ENCODE measurements at places on chromosomes 12 and 14. TPM values are rescaled to one million over a fixed set of nuclear protein-coding genes. Genes with fewer than 3 reads are reported as not detected.

The ABCD2 gene
- total RNA-seq = 0.71 TPM

The KRT79 gene
- 1.0 TPM for total RNA-seq

The CRIP2 gene
- total RNA-seq = 15.9 TPM

The ADCY4 gene
- total RNA-seq = 1.9 TPM

The KRT2 gene
- total RNA-seq = 3.6 TPM

The AJUBA gene
- total RNA-seq = 14.4 TPM

The PAH gene
- 0.61 TPM for total RNA-seq

The TAS2R30 gene
- 1.7 TPM for total RNA-seq

GRCh38 chr12:122048151-122048550 lies 26.5 kb downstream of the BCL7A start:
- no peak overlapping the region for H3K27ac ChIP-seq
- no peaks in the 10 kb centered on the region for H3K27me3 ChIP-seq
- no peaks in the 10 kb centered on the region for H3K4me1 ChIP-seq
- H3K4me3 ChIP-seq = no peak overlapping the region
- H3K36me3 ChIP-seq = peaks cover 75% of the 10 kb centered on the region

DNA sequence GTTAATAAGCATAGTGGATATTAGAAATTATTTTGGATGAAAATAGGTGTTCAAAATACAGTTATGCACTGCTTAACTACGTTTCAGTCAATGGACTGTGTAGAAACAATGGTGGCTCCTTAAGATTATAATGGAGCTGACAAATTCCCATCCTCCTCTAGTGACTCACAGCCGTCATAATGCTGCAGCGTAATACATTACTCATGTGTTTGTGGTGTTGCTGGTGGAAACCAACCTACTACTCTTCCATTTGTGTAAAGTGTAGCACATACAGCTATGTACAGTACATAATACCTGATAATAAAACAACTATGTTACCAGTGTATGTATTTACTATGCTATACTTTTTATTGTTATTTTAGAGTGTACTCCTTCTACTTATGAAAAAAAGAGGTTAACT lies 111.2 kb upstream of the TMCC3 start:
- H3K4me1 ChIP-seq = no peaks in the 10 kb centered on the region
- DNase-seq = no peak
- H3K4me3 ChIP-seq = no peak overlapping the region
- H3K27me3 ChIP-seq = no peaks in the 10 kb centered on the region
- no peaks in the 10 kb centered on the region for H3K36me3 ChIP-seq

GRCh38 chr12:87332987-87333726 lies 696.0 kb downstream of the C12orf50 start:
- no peaks in the 10 kb centered on the region for H3K4me1 ChIP-seq
- no peak overlapping the region for H3K4me3 ChIP-seq
- no peak for DNase-seq
- H3K27ac ChIP-seq = no peak overlapping the region
- H3K27me3 ChIP-seq = no peaks in the 10 kb centered on the region

- no peaks in the 10 kb centered on the region for H3K4me1 ChIP-seq
- no peak overlapping the region for H3K4me3 ChIP-seq
- H3K36me3 ChIP-seq = no peaks in the 10 kb centered on the region
- H3K27me3 ChIP-seq = no peaks in the 10 kb centered on the region
- DNase-seq = no peak
Measured at GRCh38 chr14:34361504-34362011, 100.5 kb downstream of the SPTSSA start.

DNA sequence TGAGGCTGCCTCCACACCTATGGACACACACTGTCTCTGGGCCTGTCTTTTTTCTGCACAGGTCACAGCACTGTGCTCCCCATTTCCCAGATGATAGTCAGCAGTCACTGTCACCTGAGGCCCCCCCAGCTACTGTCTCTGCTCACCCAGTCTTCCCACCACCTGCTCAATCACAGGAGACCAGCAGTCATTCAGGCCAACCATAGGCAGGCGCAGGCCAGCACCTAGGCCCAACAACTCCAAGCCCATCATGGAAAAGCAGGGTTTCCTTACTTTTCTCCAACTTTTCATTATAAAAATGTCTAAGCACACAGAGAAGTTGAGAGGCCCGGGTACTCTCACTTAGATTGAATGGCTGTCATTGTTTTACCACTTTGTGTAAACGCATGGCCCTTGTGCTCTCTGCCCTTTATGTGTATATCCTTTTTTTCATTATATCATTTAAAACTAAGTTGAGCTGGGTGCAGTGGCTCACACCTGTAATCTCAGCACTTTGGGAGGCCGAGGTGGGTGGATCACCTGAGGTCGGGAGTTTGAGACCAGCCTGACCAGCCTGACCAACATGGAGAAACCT lies 7.1 kb downstream of the PXN start:
- no peaks in the 10 kb centered on the region for H3K36me3 ChIP-seq
- H3K27me3 ChIP-seq = no peaks in the 10 kb centered on the region
- no peaks in the 10 kb centered on the region for H3K4me1 ChIP-seq
- no peak overlapping the region for H3K4me3 ChIP-seq
- peak overlapping the region; percentile 11 for H3K27ac ChIP-seq
- DNase-seq = no peak

DNA sequence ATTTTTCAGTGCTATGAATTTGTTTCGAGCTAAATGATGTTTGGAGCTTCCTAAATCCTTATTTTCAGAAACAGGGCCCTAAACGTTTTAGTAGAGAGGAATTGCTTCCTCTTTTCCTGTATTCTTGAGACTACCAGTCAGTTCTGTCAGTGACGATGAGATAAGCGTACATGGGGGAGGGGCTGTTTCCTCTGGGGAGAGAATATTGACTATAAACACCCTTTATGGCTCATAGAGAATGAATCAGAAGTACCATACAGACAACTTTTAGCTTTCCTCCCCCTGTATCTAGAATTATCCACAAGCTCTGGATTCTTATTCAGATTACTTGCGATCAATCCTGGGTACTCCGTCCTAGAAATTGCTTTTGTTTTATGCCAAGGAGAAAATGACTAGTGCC lies 5.1 kb downstream of the TBK1 start:
- no peaks in the 10 kb centered on the region for H3K27me3 ChIP-seq
- no peak overlapping the region for H3K4me3 ChIP-seq

- peaks cover 27% of the 10 kb centered on the region for H3K4me1 ChIP-seq
- H3K36me3 ChIP-seq = no peaks in the 10 kb centered on the region
- no peak overlapping the region for H3K4me3 ChIP-seq
- no peaks in the 10 kb centered on the region for H3K27me3 ChIP-seq
Measured at GRCh38 chr12:6345319-6346091, 3.6 kb upstream of the TNFRSF1A start.

DNA sequence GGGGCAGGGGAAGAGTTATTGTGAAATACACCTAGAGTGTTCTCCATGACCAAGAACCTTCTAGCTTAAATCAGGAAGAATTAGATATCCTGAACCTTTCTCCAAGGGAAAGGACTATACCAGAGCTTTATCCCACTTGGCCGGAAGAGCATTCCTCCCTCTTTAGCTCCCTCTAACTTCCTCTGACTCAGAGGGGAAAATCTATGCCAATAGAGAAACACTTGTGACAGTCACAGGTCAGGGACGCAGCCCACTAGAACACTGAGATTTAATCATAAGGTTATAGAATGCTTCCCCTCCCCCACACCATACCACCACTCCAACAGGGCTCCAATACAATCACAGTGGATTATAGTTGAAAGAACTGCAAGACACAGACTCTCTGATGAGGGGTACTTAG lies 55.4 kb upstream of the RFX4 start:
- no peak overlapping the region for H3K4me3 ChIP-seq
- H3K4me1 ChIP-seq = no peaks in the 10 kb centered on the region
- no peak overlapping the region for H3K27ac ChIP-seq
- no peaks in the 10 kb centered on the region for H3K36me3 ChIP-seq
- H3K27me3 ChIP-seq = no peaks in the 10 kb centered on the region

GRCh38 chr14:56795284-56795622 lies 15.0 kb downstream of the OTX2 start:
- no peak overlapping the region for H3K27ac ChIP-seq
- DNase-seq = no peak
- no peak overlapping the region for H3K4me3 ChIP-seq
- peaks cover 76% of the 10 kb centered on the region for H3K27me3 ChIP-seq
- peaks cover 3% of the 10 kb centered on the region for H3K4me1 ChIP-seq
- no peaks in the 10 kb centered on the region for H3K36me3 ChIP-seq

DNA sequence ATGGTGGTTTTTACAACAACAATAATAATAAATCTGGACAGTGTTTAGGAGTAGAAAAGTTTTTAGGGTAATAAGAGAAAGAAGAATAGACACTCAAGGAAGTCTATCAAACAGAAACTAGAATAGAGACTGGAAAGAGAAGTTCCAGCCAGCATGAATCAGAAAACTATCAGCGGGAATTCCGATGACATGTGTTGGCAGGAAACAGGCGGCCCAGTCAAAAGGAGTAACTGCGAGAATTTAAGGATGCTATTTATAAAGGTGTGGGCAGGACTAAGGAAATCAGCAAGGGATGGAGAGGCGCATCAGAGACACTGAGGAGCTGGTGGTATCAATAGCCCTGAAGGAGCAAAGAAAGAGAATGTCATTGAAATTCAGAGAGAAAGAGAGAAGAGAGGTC lies 89.9 kb downstream of the TBX5 start:
- no peak overlapping the region for H3K27ac ChIP-seq
- no peaks in the 10 kb centered on the region for H3K36me3 ChIP-seq
- no peaks in the 10 kb centered on the region for H3K27me3 ChIP-seq
- no peaks in the 10 kb centered on the region for H3K4me1 ChIP-seq
- DNase-seq = no peak

GRCh38 chr14:103121121-103121845 lies 2.0 kb upstream of the TNFAIP2 start:
- DNase-seq = no peak
- H3K36me3 ChIP-seq = no peaks in the 10 kb centered on the region
- peaks cover 27% of the 10 kb centered on the region for H3K4me1 ChIP-seq
- no peak overlapping the region for H3K4me3 ChIP-seq
- H3K27me3 ChIP-seq = peaks cover 11% of the 10 kb centered on the region

DNA sequence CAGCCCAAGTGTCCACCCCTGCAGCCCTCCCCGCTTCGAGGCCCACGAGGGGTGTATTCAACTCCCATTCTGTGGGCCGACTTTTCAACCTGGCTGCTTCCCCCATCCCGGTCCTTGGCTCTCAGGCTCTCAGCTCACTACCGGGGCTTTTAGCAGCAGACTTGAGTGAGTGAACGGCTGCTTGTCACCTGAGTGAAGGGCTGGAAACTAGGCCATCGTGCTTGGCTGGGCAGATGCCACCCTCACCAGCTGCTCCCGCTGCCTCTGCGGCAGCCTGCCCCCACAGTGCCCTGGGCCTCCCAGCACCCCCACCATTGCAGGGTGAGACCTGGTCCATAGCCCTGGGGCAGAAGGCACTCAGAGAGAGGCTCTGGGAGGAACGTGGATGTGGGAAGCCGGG lies 59.9 kb downstream of the SLC6A12 start:
- H3K4me1 ChIP-seq = no peaks in the 10 kb centered on the region
- no peaks in the 10 kb centered on the region for H3K27me3 ChIP-seq
- DNase-seq = no peak
- no peak overlapping the region for H3K27ac ChIP-seq
- no peaks in the 10 kb centered on the region for H3K36me3 ChIP-seq

- peaks cover 3% of the 10 kb centered on the region for H3K4me1 ChIP-seq
- DNase-seq = no peak
- H3K4me3 ChIP-seq = peak overlapping the region; percentile 6
- H3K27me3 ChIP-seq = peaks cover 26% of the 10 kb centered on the region
- no peak overlapping the region for H3K27ac ChIP-seq
- no peaks in the 10 kb centered on the region for H3K36me3 ChIP-seq
Measured at GRCh38 chr12:98456576-98457573, 58.5 kb upstream of the TMPO start.

GRCh38 chr12:78799649-78800048 lies 64.9 kb upstream of the SYT1 start:
- no peak overlapping the region for H3K27ac ChIP-seq
- no peak for DNase-seq
- H3K4me1 ChIP-seq = peaks cover 4% of the 10 kb centered on the region
- no peaks in the 10 kb centered on the region for H3K27me3 ChIP-seq

DNA sequence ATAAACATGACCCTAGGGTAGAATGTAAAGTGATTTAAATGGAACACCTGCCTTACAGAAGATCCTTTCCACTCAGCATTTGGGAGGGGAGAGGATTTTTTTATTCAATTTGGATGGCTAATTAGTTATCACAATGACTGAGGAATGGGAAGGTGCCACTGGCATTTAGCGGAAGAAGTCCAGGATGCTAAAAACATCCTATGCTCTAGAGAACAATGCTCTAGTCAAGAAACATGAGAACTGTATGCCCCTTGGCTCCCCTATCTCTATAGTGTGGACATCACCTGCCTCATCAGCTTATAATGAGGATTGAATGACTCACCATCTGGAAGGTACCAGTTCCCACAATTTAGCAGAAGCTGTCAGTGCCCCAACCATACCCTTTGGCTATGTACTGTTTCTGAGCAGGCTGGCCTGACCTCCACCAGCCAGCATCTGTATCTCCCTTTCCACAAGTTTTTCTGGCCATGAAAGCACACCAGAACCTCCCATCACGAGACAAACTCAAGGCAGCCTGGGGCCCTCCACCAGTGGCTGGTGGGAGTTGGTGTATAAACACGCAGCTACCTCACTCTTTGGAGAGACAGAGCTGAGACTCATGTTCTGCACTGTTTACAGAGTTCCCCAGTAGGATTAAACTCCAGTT lies 109.7 kb upstream of the VASH1 start:
- H3K27me3 ChIP-seq = no peaks in the 10 kb centered on the region
- DNase-seq = no peak
- H3K4me3 ChIP-seq = no peak overlapping the region
- H3K36me3 ChIP-seq = no peaks in the 10 kb centered on the region

- no peaks in the 10 kb centered on the region for H3K4me1 ChIP-seq
- H3K36me3 ChIP-seq = no peaks in the 10 kb centered on the region
- H3K4me3 ChIP-seq = no peak overlapping the region
- H3K27ac ChIP-seq = no peak overlapping the region
Measured at GRCh38 chr14:76349993-76350392, 25.9 kb upstream of the ESRRB start.

- no peaks in the 10 kb centered on the region for H3K36me3 ChIP-seq
- H3K4me1 ChIP-seq = no peaks in the 10 kb centered on the region
- no peak overlapping the region for H3K27ac ChIP-seq
Measured at GRCh38 chr12:128699106-128699505, 124.7 kb downstream of the SLC15A4 start.
